Thoracic aorta (tissue), 2 donors: ENCODE measurements at places on chromosomes 2 and 18. TPM values are rescaled to one million over a fixed set of nuclear protein-coding genes. Genes with fewer than 3 reads are reported as not detected.

The KLHL30 gene
- 18.3 TPM for total RNA-seq

The SRD5A2 gene
- total RNA-seq = not detected

The RNF152 gene
- total RNA-seq = 30.5 TPM

The FEV gene
- total RNA-seq = not detected
